NCI-H2227 treated with DMSO at 0.1 percent for 48 hours (cell line): ENCODE measurements at places on chromosomes 11 and 22.

DNA sequence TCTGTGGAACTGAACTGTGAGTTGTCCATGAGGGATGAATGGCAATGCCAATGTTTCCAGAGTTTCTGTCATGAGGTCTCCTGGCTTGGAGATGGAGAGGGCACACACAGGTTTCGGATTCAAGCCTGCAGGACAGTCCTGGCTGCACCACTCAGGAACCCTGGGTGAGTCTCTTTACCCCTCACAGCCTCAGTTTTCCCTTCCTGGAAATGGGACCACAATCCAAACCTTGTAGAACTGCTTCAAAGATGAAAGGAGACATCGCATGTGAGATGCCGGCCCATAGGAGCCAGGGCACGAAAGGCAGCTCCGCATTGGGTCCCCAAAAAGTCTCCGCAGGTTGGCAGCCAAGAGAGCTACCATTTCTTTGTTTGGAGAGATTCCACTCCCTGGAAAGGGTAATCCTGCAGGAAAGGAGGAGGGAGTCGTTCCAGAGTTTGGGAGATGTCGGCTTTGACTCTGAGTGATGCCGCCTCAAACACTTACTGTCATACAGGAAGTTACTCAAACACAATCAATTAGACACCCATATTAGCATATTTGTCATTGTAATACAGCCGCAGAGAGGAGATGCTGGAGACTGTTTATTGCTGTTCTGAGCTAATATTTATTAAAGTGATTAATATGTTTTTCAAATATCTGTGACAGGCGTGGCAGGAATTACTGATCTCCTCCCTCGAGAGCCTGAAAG is 318.3 kb downstream of the MN1 start:
- DNase-seq: no peak

DNA sequence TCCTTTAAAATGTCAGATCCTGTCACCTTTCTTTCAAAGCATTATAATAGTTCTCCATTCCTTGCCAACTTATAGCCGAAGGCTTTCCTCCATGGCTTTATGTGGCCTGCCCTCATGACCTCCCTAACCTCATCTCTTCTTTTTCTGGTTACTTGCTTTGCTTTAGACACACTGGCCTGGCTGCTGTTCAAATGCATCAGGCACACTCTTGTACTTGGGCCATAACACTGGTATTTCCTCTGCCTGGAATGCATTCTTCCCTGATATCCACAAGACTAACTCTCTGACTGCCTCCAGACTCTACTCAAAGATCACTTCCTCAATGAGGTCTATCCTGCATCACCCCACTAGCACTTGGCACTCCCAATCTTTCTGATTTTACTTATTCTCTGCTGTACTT is 710.3 kb downstream of the KCNA4 start:
- DNase-seq: no peak

GRCh38 chr11:17972987-17973386 is 39.9 kb downstream of the SERGEF start:
- DNase-seq: peak; percentile 41

DNA sequence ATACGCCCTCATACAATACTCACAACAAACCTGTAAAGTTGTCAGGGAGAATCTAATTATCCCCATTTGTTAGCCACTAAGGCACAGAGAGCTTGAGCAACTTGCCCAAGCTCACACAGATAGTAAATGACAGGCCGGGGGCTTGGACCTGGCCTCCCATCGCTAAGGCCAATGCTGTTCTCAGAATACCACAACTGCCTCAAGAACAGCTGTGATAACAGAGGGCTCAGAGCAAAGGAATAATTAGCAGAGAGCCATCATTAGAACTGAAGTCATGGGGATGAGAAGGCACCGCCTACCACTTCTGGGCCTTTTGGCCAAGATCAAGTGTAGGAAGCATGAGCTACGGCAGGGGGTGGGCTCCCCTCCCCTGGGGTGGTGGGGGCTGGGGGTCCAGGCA is 98.6 kb downstream of the FEZ1 start:
- no peak for DNase-seq

GRCh38 chr11:73227571-73228211 is 9.6 kb downstream of the P2RY2 start:
- no peak for DNase-seq

- no peak for DNase-seq
Observed at GRCh38 chr11:19377881-19378280, 137.1 kb upstream of the E2F8 start.

DNA sequence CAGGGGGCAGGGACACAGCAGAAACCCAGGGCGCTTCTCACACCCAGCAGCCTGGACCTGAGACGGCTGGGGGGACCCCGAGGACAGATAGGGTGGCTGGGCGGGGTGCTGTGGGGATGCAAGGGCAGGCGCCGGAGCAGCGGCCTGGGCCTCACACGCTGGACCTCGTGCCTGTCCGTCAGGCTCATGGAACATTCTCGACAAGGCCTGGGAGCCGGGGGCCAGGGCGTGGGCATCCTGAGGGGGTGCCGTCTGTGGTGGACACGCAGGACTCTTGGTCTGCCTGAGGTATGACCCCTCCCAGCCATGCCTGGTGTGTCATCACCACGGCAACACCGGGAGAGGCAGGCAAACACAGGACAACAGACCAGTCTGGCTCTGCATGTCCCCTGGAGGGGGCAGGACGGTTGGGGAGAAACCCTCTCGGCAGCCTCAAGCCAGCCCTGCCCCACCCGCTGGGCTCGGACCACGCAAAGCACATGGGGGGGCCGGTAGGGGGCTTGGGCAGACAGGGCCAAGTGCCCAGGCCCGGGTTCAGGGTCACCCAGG is 21.4 kb downstream of the MRPL23 start:
- DNase-seq: no peak

GRCh38 chr11:82355313-82355823 is 378.3 kb downstream of the FAM181B start:
- no peak for DNase-seq

- DNase-seq: no peak
Observed at GRCh38 chr11:4416816-4417215, 23.3 kb upstream of the TRIM21 start.

GRCh38 chr11:34298871-34299270 is 58.9 kb downstream of the ABTB2 start:
- DNase-seq: no peak

DNA sequence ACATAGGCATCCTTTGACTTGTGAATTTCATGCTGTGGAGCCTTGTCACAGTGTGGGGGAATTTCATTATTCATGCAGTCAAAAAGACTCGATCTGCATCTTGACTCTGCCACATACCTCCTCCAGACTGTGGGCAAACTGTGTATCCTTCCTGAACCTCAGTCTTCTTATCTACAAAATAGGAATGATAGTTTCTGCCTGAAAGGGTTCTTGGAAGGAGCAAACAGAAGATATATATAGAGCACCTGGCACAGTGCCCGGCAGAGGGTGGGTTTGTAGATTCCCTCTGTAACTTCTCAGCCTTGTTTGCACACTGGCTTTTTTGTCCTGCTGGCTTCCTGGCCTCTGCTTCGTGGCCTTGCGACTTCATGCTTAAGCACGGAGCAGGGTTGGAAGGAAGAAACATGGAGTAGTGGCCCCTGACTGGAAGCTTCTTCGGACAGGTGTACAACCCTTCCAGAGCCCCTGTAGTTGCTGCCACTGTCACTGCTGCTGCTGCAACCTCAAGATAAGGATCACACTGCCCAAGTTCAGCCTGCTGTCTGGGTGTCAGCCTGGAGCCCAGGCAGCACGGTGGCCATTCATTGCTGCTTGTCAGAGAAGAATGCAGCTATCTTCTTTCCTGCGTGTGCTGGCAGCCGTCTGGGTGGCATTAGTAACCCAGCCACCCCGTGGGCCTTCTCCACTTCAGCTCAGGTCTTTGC is 106.4 kb downstream of the MICAL2 start:
- no peak for DNase-seq

- no peak for DNase-seq
Observed at GRCh38 chr11:57979532-57980079, 44.1 kb upstream of the OR9Q1 start.

GRCh38 chr11:127028648-127029047 is 28.1 kb upstream of the KIRREL3 start:
- DNase-seq: no peak

GRCh38 chr11:64259533-64260067 is 8.3 kb downstream of the PLCB3 start:
- DNase-seq: no peak
